ENCODE measurements at places on chromosomes 4 and X. TPM values are rescaled to one million over a fixed set of nuclear protein-coding genes. Genes with fewer than 3 reads are reported as not detected.

Gene ANK2
- 10.9 TPM for total RNA-seq

Gene CXCL3
- total RNA-seq, result 12.9 TPM

Gene HTR2C
- total RNA-seq, result 0.04 TPM

Gene SMIM10L2A
- 7.0 TPM for total RNA-seq

Gene TEX11
- not detected for total RNA-seq

Gene MAGEA10
- total RNA-seq, result not detected

DNA sequence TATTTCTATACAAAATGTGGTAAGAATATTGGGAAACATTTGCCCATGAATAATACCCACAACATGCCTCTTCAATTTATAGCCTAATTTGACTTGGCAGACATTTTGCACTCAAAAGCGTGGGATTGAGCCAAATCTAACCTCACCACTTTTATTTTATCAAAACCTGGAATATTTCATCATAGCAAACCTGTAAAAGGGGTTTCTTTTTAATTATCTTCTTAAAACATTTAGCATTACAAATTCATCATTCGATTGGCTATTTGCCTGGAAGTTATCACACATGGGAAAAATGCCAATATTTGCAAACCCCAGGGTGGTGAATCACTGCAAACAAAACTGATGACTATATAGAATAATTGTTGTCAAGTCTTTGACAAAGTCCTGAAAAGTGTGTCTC lies 56.2 kb downstream of the VCX3B start:
- no peak for DNase-seq

DNA sequence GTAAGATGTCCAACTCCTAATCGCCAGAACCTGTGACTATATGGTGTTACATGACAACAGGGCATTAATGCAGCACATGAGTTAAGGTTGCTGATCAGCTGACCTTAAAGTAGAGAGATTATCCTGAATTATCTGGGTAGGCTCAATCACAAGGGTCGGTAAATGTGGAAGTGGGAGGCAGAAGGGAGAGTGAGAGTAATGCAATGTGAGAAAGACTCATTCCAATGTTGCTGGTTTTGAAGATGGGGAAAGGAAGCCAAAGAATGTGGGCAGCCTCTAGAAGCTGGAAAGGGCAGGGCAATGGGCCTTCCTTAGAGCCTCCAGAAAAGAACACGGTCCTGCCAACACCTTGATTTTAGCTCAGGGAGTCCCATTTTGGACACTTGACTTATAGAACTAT lies 67.4 kb downstream of the STX18 start:
- DNase-seq, result no peak

- no peak for DNase-seq
Measured at GRCh38 chrX:71579990-71580380, 1.7 kb downstream of the GCNA start.

- DNase-seq, result no peak
Measured at GRCh38 chr4:7055111-7055989, 12.2 kb downstream of the TADA2B start.

DNA sequence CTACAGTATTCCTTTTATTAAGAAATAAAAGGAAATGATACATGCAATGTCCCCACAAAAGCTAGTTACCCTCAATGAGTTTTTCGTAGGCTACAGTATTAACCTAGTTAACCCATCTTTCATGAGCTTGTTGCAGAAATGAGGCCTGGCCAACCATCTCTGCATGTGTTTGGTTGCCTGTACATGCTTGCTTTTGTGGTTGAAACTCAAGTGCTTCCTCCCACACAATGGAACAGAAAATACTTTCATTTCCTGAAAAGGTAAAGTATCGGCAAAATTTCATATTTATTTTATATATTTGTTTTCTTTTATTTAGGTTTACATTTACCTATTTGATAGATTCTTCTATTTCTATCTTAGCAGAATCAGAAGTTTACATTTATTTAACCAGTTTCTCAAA lies 214.6 kb upstream of the FAM241A start:
- no peak for DNase-seq

DNA sequence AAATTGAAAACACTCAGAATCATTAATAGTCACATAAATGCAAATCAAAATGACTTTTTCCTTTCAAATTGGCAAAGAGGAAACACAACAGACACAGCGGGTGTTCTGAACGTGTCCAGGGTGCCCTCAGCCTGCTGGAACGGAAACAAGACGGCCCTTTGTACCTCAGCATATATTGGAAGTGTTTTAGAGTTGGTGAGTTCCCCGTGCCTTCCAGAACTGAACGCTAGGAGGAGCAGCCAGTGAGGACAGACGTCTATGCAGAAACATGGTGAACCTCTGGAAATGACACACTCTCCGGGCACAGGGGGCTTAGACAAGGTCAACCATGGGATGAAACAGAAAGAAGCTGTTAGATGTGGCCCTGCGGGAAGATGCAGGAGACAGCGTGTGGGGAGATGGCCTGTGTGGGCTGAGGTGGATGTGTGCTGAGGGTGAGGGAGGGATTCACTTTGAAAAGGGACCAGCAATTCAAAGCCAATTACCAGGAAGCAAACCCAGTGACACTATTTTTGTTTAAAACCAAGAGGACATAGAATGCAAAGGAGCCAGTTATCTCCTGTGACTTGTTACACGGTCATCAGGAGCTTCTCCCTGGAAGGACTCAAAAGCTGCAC lies 40.4 kb downstream of the RNF212 start:
- DNase-seq, result peak; percentile 72

GRCh38 chr4:25861280-25861950 lies 1.4 kb downstream of the SEL1L3 start:
- DNase-seq, result no peak

- DNase-seq, result peak; percentile 36
Measured at GRCh38 chr4:1194010-1194900, 21.9 kb upstream of the SPON2 start.

Data from hepatocyte (in vitro differentiated cells).